ENCODE measurements at places on chromosomes 5 and 9. TPM values are rescaled to one million over a fixed set of nuclear protein-coding genes. Genes with fewer than 3 reads are reported as not detected.

Gene DND1
- total RNA-seq, result 1.4 TPM

Gene IFNA21
- not detected for total RNA-seq

- peaks cover 22% of the 10 kb centered on the region for H3K4me1 ChIP-seq
- no peak overlapping the region for H3K27ac ChIP-seq
- H3K27me3 ChIP-seq, result no peaks in the 10 kb centered on the region
- no peaks in the 10 kb centered on the region for H3K36me3 ChIP-seq
- DNase-seq, result no peak
Measured at GRCh38 chr5:168301593-168302390, 10.3 kb downstream of the WWC1 start.

DNA sequence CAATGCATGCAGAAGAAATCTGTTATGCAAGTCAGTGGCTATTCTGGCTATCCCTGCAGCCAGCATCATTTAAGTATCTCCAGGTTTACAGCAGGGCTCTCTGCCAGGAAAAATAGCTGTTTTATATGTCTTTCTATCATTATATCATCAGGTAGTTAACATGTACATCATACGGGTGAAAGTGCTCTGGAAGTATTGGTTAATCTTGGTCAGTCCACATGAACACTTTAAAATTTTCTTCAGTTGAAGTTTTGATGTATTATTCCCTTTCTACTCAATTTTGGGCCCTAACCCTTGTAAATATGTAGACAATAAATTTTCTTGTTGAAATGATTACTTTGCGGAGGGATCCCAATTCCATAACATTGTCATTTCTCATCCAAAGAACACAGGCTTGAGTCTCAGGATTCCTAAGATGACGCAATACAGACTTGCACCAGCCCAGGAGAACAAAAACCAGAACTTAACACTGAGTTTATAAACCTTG is 67.5 kb downstream of the SEMA6A start:
- H3K4me1 ChIP-seq, result peaks cover 4% of the 10 kb centered on the region
- no peak overlapping the region for H3K4me3 ChIP-seq
- H3K27ac ChIP-seq, result no peak overlapping the region

Gene ORM2
- not detected for total RNA-seq

DNA sequence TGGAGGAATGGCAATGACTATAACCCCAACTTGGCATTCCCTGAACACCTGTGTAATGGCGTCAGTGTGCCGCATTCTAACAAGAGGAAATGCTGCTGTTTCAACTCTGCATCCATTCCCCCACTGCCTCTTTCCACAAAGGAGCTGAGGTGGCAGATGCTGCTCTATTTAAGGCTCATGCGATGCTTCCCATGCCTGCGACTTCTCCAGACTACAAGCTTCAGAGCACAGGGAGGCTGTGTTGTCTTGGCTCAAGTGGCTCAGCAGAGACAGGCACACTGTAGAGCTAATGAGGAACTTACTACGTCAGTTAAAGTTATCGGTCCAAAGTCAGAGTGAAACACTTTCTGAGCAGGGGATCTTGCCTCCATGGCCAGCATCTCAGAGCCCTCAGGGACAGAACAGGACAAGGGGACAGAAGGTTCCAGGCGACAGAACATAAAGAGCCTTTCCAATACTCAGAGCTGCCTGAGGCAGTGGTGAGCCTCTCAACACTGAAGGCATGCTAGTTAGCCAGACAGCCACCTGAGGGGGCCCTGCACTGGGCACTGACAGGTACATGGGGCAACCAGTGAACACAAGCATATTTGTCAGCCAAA is 21.8 kb downstream of the TNIP1 start:
- no peak for DNase-seq
- H3K4me1 ChIP-seq, result peaks cover 48% of the 10 kb centered on the region
- no peaks in the 10 kb centered on the region for H3K27me3 ChIP-seq
- H3K4me3 ChIP-seq, result no peak overlapping the region
- peak overlapping the region; percentile 47 for H3K27ac ChIP-seq

Gene LCN6
- not detected for total RNA-seq

Gene SOHLH1
- total RNA-seq, result not detected

Gene KCNIP1
- 0.45 TPM for total RNA-seq

DNA sequence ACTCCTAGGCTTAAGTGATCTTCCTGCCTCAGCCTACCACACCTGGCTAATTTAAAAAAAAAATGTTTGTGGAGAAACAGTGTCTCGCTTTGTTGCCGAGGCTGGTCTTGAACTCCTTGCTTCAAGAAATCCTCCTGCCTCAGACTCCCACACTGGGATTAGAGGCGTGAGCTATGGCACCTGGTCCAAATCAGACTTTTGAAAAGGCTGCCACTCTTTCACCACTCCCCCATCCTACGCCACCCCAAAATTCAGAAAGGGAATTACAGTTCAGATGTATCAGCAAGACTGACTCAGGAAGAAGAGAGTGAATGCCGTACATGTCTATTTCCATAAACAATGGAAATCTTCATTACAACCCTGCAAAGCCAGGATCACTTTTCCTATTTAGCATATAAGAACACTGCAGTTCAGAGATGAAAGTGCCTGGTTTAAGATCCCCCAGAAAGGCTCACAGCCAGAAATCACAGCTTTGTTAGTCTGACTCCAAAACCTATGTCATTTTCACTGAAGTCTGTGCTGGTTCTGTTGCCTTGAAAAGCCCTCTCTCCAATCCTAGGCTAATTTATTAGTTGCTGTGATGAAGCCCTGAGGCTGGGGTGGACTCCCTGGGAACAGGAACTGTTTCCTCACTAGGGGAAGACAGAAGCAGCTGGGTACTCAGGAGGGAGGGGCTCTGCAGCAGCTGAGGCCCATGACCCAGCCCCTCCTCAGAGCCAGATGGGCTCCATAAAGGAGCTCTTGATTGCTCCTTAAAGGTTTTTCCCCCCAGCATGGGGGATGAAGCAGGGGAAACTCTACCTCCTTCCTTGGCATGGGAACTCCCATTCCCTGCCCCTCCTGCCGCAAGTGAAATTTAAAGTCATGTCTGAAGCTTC is 3.1 kb downstream of the FBLL1 start:
- peaks cover 7% of the 10 kb centered on the region for H3K4me1 ChIP-seq
- H3K36me3 ChIP-seq, result no peaks in the 10 kb centered on the region
- H3K27ac ChIP-seq, result no peak overlapping the region
- peaks cover 23% of the 10 kb centered on the region for H3K27me3 ChIP-seq
